Stimulated activated CD8-positive, alpha-beta memory T cell treated with anti-CD3 and anti-CD28 coated beads, Interleukin-2, amount 100 ng/mL, for 48 hours (primary cell): ENCODE measurements at places on chromosomes 2 and 18.

GRCh38 chr2:61165946-61166345 lies 4.0 kb downstream of the C2orf74 start:
- DNase-seq: no peak

- no peak for DNase-seq
Observed at GRCh38 chr18:45821026-45821425, 4.4 kb upstream of the SIGLEC15 start.

- DNase-seq: no peak
Observed at GRCh38 chr18:37658894-37659293, 93.3 kb upstream of the CELF4 start.

DNA sequence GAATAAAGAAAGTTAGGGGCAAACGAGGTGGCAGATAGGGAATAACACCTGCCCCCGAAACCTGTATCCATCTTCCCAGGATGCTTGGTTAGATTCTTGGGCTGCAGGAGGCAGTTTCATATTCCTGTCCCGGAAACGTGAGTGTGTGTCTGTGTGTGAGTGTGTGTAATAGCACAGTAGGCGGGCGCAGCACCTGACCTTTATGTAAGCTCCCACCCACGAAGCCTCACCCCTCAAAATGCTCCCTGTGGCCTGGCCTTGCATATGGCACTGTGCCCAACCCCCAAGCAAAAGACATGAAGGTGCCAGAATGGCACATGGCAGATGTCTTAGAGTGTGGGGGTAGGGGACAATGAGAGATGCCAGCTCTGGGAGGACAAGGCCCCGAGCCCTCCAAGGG lies 48.9 kb downstream of the EFR3B start:
- no peak for DNase-seq

- DNase-seq: no peak
Observed at GRCh38 chr2:238475034-238475433, 48.3 kb downstream of the ASB1 start.

GRCh38 chr2:203366639-203367466 lies 38.7 kb downstream of the ABI2 start:
- DNase-seq: no peak

DNA sequence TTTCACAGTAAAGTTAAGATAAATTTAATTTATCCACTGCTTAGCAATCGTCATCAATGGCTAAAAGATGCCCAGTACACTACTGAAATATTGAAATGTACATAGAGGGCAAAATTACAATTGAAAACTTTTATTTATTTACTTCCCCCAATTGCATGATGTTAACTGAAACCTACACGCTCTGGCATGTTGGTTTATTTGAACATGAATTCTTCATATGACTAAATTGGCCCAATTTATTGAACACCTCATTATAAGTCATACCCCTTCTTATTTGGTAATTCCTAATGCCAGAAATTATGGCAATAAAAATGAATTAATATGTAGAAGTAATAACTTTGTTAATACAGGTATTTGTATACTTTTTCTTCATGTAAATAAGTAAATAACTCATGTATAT lies 183.0 kb upstream of the ZC3H15 start:
- no peak for DNase-seq

DNA sequence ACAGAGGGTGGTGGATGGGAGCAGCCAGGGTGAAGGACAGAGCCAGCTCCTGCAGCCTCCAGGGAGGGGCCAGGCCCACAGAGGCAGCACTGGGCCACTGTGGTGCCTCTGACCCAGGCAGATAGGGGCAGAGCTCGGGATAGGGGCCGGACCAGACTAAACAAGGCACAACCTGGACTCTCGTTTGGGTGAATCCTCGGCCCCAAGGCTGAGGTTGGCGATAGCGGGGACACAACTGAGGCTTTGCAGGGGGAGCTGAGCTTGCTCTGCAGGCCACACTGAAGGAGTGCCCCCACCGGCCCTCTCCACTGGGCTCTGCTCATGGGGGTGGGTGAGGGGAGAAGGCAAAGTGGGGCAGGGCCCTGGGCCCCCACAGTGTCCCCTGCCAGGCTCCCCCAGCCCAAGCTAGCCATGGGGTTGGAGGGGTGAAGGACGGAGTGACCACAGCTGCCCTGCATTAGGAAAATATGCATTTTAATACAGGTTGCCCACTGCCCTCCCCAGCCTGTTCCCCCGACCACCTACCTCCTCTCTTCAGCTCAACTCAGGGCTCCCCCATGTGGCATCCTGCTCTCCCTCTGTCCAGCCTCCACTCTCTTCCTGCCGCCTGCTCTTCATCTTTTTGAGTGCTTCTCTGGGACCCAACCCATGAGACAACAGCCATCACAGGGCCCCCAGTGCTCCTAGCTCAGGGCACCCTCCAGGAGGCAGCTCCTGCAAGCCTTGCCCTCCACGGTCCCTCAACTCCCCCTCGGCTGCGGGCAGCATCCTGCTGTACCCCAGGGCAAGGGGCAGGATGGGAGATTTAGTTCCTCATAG lies 152.8 kb downstream of the INHBB start:
- DNase-seq: no peak

- no peak for DNase-seq
Observed at GRCh38 chr2:222878301-222878876, 17.6 kb downstream of the ACSL3 start.

GRCh38 chr2:213248637-213249036 lies 35.6 kb upstream of the SPAG16 start:
- no peak for DNase-seq

- DNase-seq: no peak
Observed at GRCh38 chr2:150144546-150145298, 342.7 kb downstream of the RND3 start.

DNA sequence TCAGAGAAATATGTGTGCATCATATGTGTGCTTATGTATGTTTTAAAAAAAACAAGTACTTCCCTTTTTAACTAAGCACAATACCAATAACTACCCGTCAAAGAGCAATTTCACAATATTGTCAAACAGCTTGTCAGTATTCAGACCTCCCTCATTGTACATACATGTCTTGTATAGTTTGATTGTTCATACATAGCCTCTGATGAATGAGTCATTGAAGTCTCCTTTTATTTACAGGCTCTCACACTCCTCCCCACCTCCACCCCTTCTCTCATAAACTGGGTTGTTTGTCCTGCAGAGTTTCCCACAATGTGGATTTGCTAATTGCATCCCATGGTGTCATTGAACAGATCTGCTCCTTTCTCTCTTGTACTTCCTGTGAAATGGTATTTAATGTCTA lies 132.8 kb upstream of the L3MBTL4 start:
- no peak for DNase-seq

DNA sequence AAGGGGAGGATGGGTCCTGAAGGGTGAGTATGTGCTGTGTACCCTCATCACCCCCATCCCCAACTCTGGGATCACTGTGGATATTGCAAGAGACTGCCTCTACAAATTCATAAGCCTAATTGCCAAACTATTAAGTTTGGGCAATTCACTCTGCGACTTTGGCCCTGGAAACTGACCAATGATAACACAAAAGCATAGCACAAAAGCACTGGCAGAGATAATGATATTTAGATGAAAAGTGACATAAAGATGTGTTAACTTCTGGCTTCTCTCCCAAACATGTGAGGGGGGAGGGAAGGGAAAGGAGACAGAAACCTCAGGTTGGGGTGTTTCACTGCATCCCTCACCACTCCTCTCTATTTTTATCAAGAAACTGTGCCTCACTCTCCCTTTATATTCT lies 150.3 kb downstream of the SATB2 start:
- no peak for DNase-seq

GRCh38 chr18:69097349-69097748 lies 299.5 kb downstream of the CCDC102B start:
- DNase-seq: no peak

- no peak for DNase-seq
Observed at GRCh38 chr18:79905389-79905911, 46.0 kb downstream of the SLC66A2 start.

- no peak for DNase-seq
Observed at GRCh38 chr2:5911718-5912117, 219.5 kb downstream of the SOX11 start.

GRCh38 chr2:227808936-227809335 lies 4.7 kb upstream of the CCL20 start:
- no peak for DNase-seq

DNA sequence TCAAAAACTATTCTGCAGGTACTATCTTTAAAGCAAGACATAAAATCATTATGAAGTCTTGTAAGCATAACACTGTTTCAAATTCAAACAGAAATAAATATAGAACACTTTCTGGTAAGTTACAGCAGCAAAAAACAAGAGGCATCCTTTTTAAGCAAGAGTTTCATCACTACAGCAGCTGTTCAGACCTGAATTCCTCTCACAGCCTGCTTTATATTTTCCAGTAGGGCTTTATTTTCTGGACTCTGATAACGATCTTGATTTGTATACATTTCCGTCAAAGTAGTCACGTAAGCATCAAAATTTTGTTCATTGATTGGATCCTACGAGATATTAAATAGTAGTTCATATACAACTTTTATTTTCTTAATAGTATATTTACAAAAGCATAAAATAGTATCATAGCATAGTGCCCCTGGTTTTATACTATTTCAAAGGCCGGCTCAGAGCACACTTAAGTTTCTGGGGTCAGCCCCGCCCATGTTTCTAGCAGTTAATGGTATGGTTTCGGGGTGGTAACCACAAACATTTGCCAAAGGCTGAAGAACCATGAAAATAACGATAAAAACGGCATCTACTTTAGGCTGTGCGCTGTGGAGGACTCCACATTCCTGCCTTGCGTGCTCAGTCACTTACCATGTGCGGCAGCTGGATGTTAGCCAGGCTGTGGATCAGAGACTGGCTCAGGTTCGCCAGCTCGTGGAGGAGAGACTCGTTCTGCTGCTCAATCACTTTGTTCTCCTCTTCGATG lies 47.5 kb upstream of the PXDN start:
- DNase-seq: no peak
